WTC11 (cell line): ENCODE measurements at places on chromosomes 11 and 22. TPM values are rescaled to one million over a fixed set of nuclear protein-coding genes. Genes with fewer than 3 reads are reported as not detected.

OR8G1 gene
- not detected in 3 replicates for total RNA-seq

HSPA8 gene
- 1,051 to 1,124 TPM (median 1,087 TPM) in 3 replicates for total RNA-seq

MAJIN gene
- total RNA-seq = not detected in 3 replicates

OR5T2 gene
- not detected in 3 replicates for total RNA-seq

ZNF214 gene
- total RNA-seq = 3.5 to 4.1 TPM (median 4.0 TPM) in 3 replicates

MUC2 gene
- 0.07 to 0.60 TPM (median 0.22 TPM) in 3 replicates for total RNA-seq

ZC3H12C gene
- total RNA-seq = 2.4 to 3.1 TPM (median 2.8 TPM) in 3 replicates

CDPF1 gene
- 11.3 to 11.7 TPM (median 11.5 TPM) in 3 replicates for total RNA-seq

NUP160 gene
- total RNA-seq = 69.7 to 89.9 TPM (median 73.0 TPM) in 3 replicates

DEUP1 gene
- total RNA-seq = 0.16 to 0.53 TPM (median 0.44 TPM) in 3 replicates

TCN1 gene
- total RNA-seq = not detected in 3 replicates

SCGB1D4 gene
- not detected in 3 replicates for total RNA-seq

SLC22A25 gene
- total RNA-seq = not detected in 3 replicates

TBX10 gene
- total RNA-seq = 0.21 TPM in 1 of 3 replicates, not detected in the others

NLRP14 gene
- total RNA-seq = 0.05 to 0.16 TPM (median 0.07 TPM) in 3 replicates

SLC7A4 gene
- total RNA-seq = 0.21 to 0.50 TPM (median 0.37 TPM) in 3 replicates

ZMAT5 gene
- 13.4 to 17.3 TPM (median 17.2 TPM) in 3 replicates for total RNA-seq

ABCC8 gene
- 3.9 to 7.3 TPM (median 4.1 TPM) in 3 replicates for total RNA-seq

HYLS1 gene
- 8.0 to 8.1 TPM (median 8.1 TPM) in 3 replicates for total RNA-seq

TSPAN18 gene
- 35.2 to 44.7 TPM (median 37.6 TPM) in 3 replicates for total RNA-seq

POLR3H gene
- total RNA-seq = 28.8 to 30.8 TPM (median 29.8 TPM) in 3 replicates

VSIG10L2 gene
- not detected in 3 replicates for total RNA-seq

GSTT2B gene
- total RNA-seq = 16.6 to 23.2 TPM (median 19.8 TPM) in 3 replicates

BANF1 gene
- total RNA-seq = 269 to 314 TPM (median 310 TPM) in 3 replicates

ANGPTL5 gene
- total RNA-seq = not detected in 3 replicates

TIGD3 gene
- 1.9 to 2.3 TPM (median 2.1 TPM) in 3 replicates for total RNA-seq

BRSK2 gene
- total RNA-seq = 22.1 to 34.5 TPM (median 26.2 TPM) in 3 replicates
